Naive thymus-derived CD4-positive, alpha-beta T cell (primary cell): ENCODE measurements at places on chromosomes 6 and 20. TPM values are rescaled to one million over a fixed set of nuclear protein-coding genes. Genes with fewer than 3 reads are reported as not detected.

The SLPI gene
- not detected for polyA plus RNA-seq

The GATA5 gene
- polyA plus RNA-seq: not detected

The HLA-DPA1 gene
- 67.0 TPM for polyA plus RNA-seq

The PRDM13 gene
- not detected for polyA plus RNA-seq

The SLC32A1 gene
- not detected for polyA plus RNA-seq

The POPDC3 gene
- polyA plus RNA-seq: not detected

The ECT2L gene
- 0.15 TPM for polyA plus RNA-seq

The IFT52 gene
- polyA plus RNA-seq: 32.3 TPM

The EPHA7 gene
- polyA plus RNA-seq: not detected

The C6orf52 gene
- 1.3 TPM for polyA plus RNA-seq

The MAP3K5 gene
- polyA plus RNA-seq: 3.6 TPM

The SLC22A16 gene
- not detected for polyA plus RNA-seq

The COL12A1 gene
- polyA plus RNA-seq: not detected

The PIGT gene
- polyA plus RNA-seq: 98.9 TPM

The PRR18 gene
- not detected for polyA plus RNA-seq

The ANKRD66 gene
- not detected for polyA plus RNA-seq

The LKAAEAR1 gene
- polyA plus RNA-seq: 0.47 TPM

The CFAP206 gene
- polyA plus RNA-seq: not detected

The WFDC10B gene
- not detected for polyA plus RNA-seq

The SLC17A9 gene
- 0.44 TPM for polyA plus RNA-seq

The CCDC170 gene
- polyA plus RNA-seq: not detected
